ENCODE measurements at places on chromosomes 6 and 20. TPM values are rescaled to one million over a fixed set of nuclear protein-coding genes. Genes with fewer than 3 reads are reported as not detected.

TPBG gene
- total RNA-seq, result 14.0 TPM

THBS2 gene
- 21.0 TPM for total RNA-seq

SYNDIG1 gene
- total RNA-seq, result 0.30 TPM

SLC29A1 gene
- total RNA-seq, result 49.4 TPM

PTCHD4 gene
- 0.57 TPM for total RNA-seq

ALDH8A1 gene
- total RNA-seq, result 0.77 TPM

AKAP12 gene
- 27.2 TPM for total RNA-seq

All from upper lobe of left lung (tissue), 6 donors.